ENCODE measurements at places on chromosomes 4 and X. TPM values are rescaled to one million over a fixed set of nuclear protein-coding genes. Genes with fewer than 3 reads are reported as not detected.
A peak's percentile ranks its signal among the peaks of the same experiment; 100 is the strongest.

- H3K36me3 ChIP-seq, result no peaks in the 10 kb centered on the region
- DNase-seq, result no peak
- H3K27ac ChIP-seq, result no peak overlapping the region
- no peak overlapping the region for H3K4me3 ChIP-seq
Observed at GRCh38 chrX:106912864-106913263, 7.3 kb upstream of the CLDN2 start.

- DNase-seq, result no peak
- H3K36me3 ChIP-seq, result no peaks in the 10 kb centered on the region
- H3K4me3 ChIP-seq, result no peak overlapping the region
- no peaks in the 10 kb centered on the region for H3K27me3 ChIP-seq
- no peaks in the 10 kb centered on the region for H3K4me1 ChIP-seq
- H3K27ac ChIP-seq, result no peak overlapping the region
Observed at GRCh38 chr4:14529653-14530052, 472.6 kb upstream of the CPEB2 start.

GRCh38 chr4:8817096-8817812 lies 54.4 kb downstream of the HMX1 start:
- H3K4me1 ChIP-seq, result no peaks in the 10 kb centered on the region
- no peak overlapping the region for H3K4me3 ChIP-seq
- no peaks in the 10 kb centered on the region for H3K36me3 ChIP-seq
- H3K27me3 ChIP-seq, result no peaks in the 10 kb centered on the region
- no peak overlapping the region for H3K27ac ChIP-seq

GRCh38 chrX:78326401-78326800 lies 1.0 kb downstream of the CYSLTR1 start:
- H3K4me3 ChIP-seq, result peak overlapping the region; percentile 76
- peaks cover 2% of the 10 kb centered on the region for H3K36me3 ChIP-seq
- peaks cover 40% of the 10 kb centered on the region for H3K4me1 ChIP-seq
- H3K27me3 ChIP-seq, result no peaks in the 10 kb centered on the region

GRCh38 chrX:11266573-11267003 lies 26.6 kb upstream of the AMELX start:
- H3K27ac ChIP-seq, result no peak overlapping the region
- H3K36me3 ChIP-seq, result no peaks in the 10 kb centered on the region
- no peaks in the 10 kb centered on the region for H3K27me3 ChIP-seq
- no peaks in the 10 kb centered on the region for H3K4me1 ChIP-seq
- no peak for DNase-seq
- no peak overlapping the region for H3K4me3 ChIP-seq

DNA sequence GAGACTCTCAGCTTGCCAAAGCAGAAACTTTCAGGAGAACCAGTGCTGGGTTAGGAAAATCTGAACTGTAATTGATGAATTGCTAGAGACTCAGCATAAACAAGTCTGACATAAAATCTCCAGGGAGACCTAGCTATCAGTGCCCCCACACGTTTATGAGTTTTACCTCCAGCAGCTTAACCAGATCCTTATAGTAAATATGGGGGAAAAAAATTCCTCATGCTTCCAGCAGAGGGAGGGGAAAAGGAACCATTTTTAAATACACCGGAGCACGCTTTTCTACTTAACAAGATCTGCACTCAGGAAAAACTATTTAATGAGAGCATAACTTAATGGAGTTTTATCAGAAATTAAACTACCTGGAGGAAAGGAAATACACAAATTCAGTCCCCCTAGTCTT lies 1040.7 kb upstream of the INTU start:
- DNase-seq, result no peak
- H3K4me1 ChIP-seq, result no peaks in the 10 kb centered on the region
- H3K4me3 ChIP-seq, result no peak overlapping the region
- no peaks in the 10 kb centered on the region for H3K36me3 ChIP-seq
- H3K27ac ChIP-seq, result no peak overlapping the region

- no peak overlapping the region for H3K27ac ChIP-seq
- H3K4me3 ChIP-seq, result no peak overlapping the region
- no peaks in the 10 kb centered on the region for H3K27me3 ChIP-seq
- no peak for DNase-seq
- H3K4me1 ChIP-seq, result peaks cover 9% of the 10 kb centered on the region
Observed at GRCh38 chr4:53169695-53170617, 195.9 kb downstream of the SCFD2 start.

GRCh38 chrX:128818690-128819089 lies 704.6 kb downstream of the SMARCA1 start:
- DNase-seq, result no peak
- H3K36me3 ChIP-seq, result no peaks in the 10 kb centered on the region
- H3K27me3 ChIP-seq, result no peaks in the 10 kb centered on the region
- H3K4me3 ChIP-seq, result no peak overlapping the region
- H3K4me1 ChIP-seq, result no peaks in the 10 kb centered on the region

DNA sequence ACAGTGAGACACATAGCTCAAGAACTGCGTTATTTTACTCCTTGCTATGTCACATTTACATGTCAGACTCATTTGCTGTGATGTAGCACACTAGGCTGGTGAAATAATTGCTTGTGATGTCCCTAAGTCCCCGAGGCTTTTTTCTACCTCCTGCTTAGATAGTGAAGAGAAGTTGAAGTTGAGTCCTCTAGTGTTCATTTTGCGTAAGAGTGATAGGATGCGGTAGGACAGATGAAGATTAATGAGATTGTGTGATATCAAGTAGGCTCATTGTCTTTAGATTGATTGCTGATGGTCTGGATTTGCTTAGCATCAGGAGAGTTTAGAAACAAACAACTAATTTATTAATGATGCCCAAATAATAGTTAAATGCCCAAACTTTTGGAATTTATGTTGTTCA lies 173.6 kb upstream of the NUDT6 start:
- H3K27me3 ChIP-seq, result no peaks in the 10 kb centered on the region
- H3K36me3 ChIP-seq, result peaks cover 6% of the 10 kb centered on the region
- no peaks in the 10 kb centered on the region for H3K4me1 ChIP-seq
- no peak for DNase-seq

DNA sequence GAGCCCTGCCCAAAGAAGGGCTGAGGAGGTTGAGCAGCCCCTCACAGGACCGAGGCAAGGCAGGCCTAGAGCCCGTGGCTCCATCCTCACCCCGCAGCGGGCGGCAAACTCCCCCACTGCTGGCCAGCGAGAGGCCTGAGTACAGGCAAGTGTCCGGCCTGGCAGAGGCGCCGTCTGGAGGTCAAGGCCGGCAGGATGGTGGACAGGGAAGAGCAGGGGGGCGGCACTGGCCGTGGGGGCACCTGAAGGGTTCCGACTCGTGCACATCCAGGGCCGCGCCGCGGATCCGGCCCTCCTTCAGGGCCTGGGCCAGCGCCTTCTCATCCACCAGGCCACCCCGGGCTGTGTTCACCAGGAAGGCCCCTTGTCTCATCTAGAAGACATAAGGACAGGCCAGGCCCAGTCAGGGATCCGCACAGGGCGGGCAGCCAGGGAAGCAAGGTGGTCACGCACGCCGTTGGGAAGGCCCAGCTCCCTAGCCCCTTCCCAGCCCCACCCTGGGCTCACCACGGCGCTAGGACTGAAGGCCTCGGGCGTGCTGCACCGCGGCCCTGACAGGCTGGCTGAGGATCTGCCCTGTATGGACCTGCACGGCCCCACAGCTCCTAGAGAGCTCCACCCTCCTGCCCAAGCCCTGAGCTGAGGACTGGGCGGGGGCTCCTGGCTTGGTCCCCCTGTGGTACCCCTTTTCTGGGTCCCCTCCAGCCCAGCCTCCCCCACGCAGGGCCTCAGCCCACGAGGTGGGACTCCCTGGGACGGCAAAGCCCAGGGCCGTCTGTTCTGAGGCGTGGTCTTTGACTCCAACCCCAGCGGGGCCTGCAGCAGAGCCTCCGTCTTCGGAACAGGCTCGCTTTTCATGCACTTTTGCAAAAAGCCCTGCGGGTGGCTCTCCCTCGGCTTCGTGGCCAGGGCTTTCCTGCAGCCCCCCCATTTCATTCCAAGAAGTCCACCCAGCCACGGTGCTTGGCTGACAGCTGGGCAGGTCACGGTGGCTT lies 34.5 kb downstream of the CTBP1 start:
- peaks cover 23% of the 10 kb centered on the region for H3K36me3 ChIP-seq
- peaks cover 23% of the 10 kb centered on the region for H3K4me1 ChIP-seq
- H3K27me3 ChIP-seq, result no peaks in the 10 kb centered on the region
- H3K27ac ChIP-seq, result no peak overlapping the region

- peak overlapping the region; percentile 40 for H3K4me3 ChIP-seq
- DNase-seq, result no peak
- H3K27me3 ChIP-seq, result peaks cover 58% of the 10 kb centered on the region
- H3K27ac ChIP-seq, result peak overlapping the region; percentile 71
- H3K36me3 ChIP-seq, result peaks cover 4% of the 10 kb centered on the region
Observed at GRCh38 chr4:133152330-133152821, 3.3 kb downstream of the PCDH10 start.

DNA sequence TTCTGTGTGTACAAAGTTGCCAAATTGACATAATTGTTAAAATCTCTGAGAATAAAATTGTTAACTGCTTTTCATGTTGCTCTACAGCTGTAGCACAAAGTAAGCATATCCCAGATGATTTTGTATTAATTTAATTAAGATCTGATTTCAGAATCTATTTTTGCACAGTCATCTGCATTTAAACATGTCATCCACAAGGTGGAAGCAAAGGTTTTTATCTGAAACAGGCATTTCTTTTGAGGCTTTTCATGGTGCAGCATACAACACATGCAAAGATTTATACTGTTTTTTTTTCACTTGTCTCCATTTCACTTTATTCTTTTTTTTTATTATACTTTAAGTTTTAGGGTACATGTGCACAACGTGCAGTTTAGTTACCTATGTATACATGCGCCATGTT lies 51.2 kb downstream of the GC start:
- peaks cover 2% of the 10 kb centered on the region for H3K27me3 ChIP-seq
- no peaks in the 10 kb centered on the region for H3K36me3 ChIP-seq
- no peak for DNase-seq

GRCh38 chr4:152352215-152352614 lies 183.7 kb downstream of the FBXW7 start:
- H3K4me1 ChIP-seq, result peaks cover 14% of the 10 kb centered on the region
- H3K27ac ChIP-seq, result no peak overlapping the region
- H3K27me3 ChIP-seq, result no peaks in the 10 kb centered on the region
- no peaks in the 10 kb centered on the region for H3K36me3 ChIP-seq
- DNase-seq, result no peak

DNA sequence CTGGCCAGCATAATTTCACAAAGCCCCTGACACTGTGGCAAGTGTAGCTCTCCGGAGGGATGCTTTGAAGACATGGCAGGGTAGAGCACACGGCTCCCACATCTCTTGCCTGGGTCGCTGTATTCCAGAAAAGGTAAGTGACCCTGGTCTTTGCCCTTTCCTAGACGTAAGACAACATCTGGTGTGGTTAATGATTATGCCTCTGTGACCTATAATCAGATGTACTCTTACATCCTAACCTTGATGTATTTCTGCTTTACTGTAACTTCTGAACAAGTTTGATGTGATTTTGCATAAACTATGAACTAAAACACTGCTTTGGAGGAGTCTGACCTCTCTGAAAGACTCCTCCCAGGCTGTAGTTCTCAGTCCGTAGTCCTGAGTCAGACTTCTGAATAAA lies 59.1 kb upstream of the ACSL1 start:
- no peak overlapping the region for H3K27ac ChIP-seq
- no peaks in the 10 kb centered on the region for H3K4me1 ChIP-seq
- no peak overlapping the region for H3K4me3 ChIP-seq
- H3K27me3 ChIP-seq, result peaks cover 17% of the 10 kb centered on the region
- no peaks in the 10 kb centered on the region for H3K36me3 ChIP-seq

- no peaks in the 10 kb centered on the region for H3K36me3 ChIP-seq
- DNase-seq, result no peak
- no peaks in the 10 kb centered on the region for H3K27me3 ChIP-seq
- H3K4me3 ChIP-seq, result no peak overlapping the region
- no peaks in the 10 kb centered on the region for H3K4me1 ChIP-seq
Observed at GRCh38 chrX:73847100-73847499, 284.1 kb downstream of the CHIC1 start.

DNA sequence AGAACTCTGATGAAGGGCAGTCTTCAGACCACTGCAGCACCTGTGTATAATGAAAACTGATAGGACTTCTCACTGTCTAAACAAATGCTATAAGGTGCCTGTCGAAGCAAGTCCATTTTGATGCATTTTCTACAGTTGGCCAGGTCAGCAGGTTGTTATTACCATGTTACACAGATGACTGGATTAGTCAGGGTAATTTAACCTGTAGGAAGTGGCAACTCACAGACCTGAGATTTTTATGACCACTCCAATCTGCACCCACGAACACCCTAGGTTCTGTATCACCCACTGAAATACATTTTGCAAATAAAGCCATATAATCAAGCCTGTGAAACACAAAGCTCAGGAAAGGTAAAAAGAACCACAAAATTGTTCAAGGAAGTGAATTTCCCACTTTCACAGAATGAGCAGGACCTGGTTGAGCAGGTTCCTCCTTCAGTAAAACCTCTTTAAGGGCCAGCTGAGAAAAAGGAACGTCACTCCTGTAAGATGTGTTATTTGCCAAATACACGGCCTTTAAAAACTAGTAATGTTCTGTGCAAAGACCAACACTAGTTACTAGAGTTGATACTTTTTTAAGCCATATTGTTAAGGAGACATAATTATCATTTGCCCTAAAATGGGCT lies 12.7 kb downstream of the MAML3 start:
- no peak overlapping the region for H3K4me3 ChIP-seq
- no peak for DNase-seq
- H3K36me3 ChIP-seq, result peaks cover 7% of the 10 kb centered on the region
- peaks cover 32% of the 10 kb centered on the region for H3K4me1 ChIP-seq
- no peak overlapping the region for H3K27ac ChIP-seq
- H3K27me3 ChIP-seq, result no peaks in the 10 kb centered on the region

DNA sequence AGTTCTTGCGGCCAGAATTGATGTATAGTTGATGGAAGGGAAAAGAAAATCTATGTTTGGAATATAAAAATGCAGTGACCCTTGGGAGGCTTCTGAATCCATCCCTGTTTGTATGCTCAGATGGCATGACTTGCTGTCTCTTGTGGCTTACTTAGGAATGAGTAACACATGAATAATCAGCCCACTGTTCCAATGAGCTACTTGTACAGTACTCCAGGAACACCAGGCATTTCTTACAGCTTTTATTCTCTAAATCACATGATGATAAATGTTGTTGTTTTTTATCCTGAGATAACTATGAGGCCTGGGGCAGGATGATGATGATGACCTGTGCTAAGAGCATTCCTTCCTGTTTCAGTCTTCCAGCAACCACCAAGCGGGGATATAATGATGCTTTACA lies 18.9 kb downstream of the TMPRSS11E start:
- no peak overlapping the region for H3K4me3 ChIP-seq
- H3K4me1 ChIP-seq, result peaks cover 7% of the 10 kb centered on the region

DNA sequence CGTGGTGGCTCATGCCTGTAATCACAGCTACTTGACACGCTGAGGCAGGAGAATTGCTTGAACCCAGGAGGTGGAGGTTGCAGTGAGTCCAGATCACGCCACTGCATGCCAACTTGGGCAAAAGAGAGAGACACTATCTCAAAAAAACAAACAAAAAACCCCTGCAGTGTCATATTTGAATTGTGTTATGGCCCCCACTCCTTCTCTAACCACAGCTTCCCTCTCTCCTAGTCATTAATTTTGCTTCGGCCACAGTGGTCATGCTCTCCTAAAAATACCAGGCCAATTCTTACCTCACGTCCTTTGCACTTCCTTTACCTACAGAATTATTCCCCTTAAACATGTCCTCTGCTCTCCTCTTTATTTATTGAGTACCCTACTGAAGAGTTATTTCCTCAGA lies 206.1 kb downstream of the PPP3CA start:
- DNase-seq, result no peak
- H3K27ac ChIP-seq, result no peak overlapping the region
- H3K4me1 ChIP-seq, result peaks cover 9% of the 10 kb centered on the region
- H3K36me3 ChIP-seq, result peaks cover 7% of the 10 kb centered on the region
- H3K4me3 ChIP-seq, result no peak overlapping the region

The PLP1 gene
- total RNA-seq, result not detected

The CLDN2 gene
- not detected for total RNA-seq

The DIPK2B gene
- not detected for total RNA-seq

The ATP10D gene
- 16.1 TPM for total RNA-seq

The CCSER1 gene
- 0.64 TPM for total RNA-seq

The MTTP gene
- total RNA-seq, result 0.43 TPM

The GLRA2 gene
- not detected for total RNA-seq

The MAGEA1 gene
- not detected for total RNA-seq

The FMR1NB gene
- not detected for total RNA-seq
